ENCODE measurements at places on chromosomes 11 and 22.

GRCh38 chr11:91219535-91219934 is 996.7 kb upstream of the CHORDC1 start:
- no peak for DNase-seq

- DNase-seq = no peak
Observed at GRCh38 chr22:24954856-24955255, 2.3 kb downstream of the KIAA1671 start.

GRCh38 chr11:125348674-125349309 is 147.3 kb downstream of the FEZ1 start:
- peak; percentile 17 for DNase-seq

DNA sequence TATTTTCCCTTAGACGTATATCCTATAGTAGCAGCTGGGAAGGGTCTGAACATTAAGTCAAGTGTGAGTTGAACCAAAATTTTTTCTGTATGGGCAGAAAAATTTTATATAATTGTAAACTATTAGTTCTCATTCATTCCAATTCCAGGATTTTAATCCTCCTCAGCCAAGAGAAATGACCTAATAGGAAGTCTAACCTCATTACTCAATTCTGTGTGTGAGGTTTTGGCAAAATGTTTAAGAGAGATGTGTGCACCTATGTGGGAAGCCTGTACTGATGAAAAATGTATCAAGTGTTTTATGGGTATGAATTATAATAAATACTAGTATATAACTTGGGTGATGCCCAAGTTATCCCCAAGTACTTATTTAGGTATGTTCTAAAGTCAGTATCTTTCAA is 311.6 kb upstream of the PITPNB start:
- no peak for DNase-seq

- DNase-seq = no peak
Observed at GRCh38 chr22:42338479-42338878, 68.0 kb upstream of the TCF20 start.

DNA sequence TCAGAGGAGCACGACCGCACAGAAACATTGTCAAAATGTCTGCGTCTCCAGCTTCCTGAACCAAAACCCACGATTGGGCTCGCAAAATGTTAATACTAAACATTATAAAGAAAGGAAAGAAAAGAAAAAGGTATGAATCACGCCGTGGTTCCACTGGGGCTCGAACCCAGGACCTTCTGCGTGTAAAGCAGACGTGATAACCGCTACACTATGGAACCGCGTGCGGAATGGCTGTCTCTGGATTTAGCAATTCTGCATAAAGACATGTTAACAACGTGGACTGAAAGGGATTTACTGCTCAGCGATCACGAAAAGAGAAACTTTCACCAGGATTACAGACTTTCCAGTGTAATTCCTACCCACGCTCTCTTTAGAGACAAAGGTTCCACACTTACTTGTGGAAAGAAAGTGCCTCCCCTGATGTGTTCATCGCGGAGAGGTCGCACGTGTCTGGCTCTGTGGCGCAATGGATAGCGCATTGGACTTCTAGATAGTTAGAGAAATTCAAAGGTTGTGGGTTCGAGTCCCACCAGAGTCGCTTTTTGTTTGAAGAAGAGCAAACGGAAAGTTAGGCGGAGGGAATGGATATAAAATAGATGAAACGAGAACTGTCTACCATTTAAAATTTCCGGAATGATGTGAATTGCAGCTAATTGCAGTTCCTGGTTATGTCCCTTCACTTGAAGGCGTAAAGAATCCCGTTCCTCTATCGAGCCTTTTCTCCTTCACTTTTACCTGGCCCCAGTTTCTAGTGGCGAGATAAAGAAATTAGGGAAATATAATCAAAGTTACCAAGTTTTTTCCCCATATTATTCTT is 39.7 kb downstream of the OR4D9 start:
- peak; percentile 74 for DNase-seq

DNA sequence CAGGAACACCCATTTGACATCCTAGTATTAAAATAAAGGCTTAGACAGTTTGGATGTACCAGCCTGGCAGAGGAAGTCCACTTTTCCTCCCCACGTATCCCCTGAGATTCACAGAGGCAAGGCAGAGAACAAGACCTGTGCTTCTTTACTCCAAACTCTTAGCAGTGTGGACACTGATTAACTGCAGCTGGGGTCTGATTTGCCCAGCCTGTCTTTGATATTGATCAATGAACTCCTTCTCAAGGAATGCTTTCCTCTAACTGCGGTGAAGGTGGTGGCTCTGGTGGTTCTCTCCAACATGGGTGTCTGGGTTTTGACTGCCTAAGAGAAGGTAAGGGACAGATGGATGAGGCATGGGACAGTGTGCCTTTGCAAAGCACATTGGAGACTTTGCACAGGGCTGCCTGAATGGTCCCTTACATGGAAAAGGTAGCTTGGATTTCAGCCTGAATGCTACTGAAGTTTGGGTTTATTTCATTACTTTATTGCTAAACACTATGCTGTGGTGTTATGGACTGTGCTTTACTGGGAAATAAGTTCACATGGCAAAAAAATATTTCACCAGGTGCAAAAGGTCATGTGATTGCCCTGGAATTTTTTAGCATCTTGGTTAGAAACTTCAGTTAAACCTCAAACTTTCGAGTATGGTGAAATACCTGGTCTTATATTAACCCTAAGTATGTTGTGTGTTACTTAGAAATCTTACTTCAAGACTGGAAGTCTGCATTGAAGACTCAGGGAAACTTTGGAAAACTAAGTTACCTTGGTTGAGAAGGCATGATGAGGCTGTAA is 1.8 kb downstream of the GAS2 start:
- no peak for DNase-seq

- no peak for DNase-seq
Observed at GRCh38 chr11:65641297-65642013, 3.6 kb downstream of the SIPA1 start.
